ENCODE measurements at places on chromosomes 1 and 21.

GRCh38 chr21:45517249-45518065 is 24.8 kb downstream of the SLC19A1 start:
- no peak for DNase-seq

DNA sequence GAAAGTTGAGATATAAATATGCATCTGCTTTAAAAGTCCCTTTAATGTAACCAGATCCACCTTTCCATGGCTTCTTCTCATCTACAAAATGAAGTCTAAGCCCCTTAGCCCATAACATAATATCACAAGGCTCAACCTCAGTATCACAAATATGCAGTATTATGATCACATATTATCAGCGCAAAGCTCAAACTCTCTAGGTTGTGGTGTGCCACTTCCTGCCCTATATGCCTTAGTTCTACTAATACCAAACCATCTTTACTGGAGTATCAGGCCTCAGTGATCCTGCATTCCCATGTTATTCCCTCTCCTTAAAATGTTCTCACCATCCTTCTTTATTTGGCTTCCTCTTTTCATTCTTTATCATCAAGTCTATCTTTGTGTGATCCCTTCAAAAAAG is 301.8 kb downstream of the NEGR1 start:
- DNase-seq = no peak

- no peak for DNase-seq
Observed at GRCh38 chr1:78622548-78622947, 2.3 kb downstream of the IFI44L start.

- DNase-seq = no peak
Observed at GRCh38 chr1:170213596-170213995, 67.8 kb downstream of the NTMT2 start.

DNA sequence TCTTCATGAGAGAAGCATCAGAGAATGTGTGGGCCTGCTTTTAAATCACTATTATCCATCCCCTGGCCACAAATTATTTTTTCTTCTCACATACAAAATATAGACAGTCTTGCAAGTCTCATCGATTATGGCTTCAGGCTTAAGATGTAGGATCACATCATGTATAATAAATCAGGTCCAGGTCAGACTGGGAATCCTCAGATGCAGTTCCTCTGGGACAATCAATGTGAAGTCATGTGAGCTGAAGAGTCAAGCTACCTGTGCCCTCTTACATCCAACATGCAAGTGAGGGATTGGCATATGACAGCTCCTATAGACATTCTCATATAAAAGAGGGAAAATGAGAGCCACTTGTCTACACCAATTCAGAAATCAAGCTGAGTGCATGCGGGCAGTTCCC is 631.8 kb downstream of the PTPRU start:
- DNase-seq = no peak

GRCh38 chr1:27656157-27656893 is 15.7 kb downstream of the IFI6 start:
- DNase-seq = no peak

DNA sequence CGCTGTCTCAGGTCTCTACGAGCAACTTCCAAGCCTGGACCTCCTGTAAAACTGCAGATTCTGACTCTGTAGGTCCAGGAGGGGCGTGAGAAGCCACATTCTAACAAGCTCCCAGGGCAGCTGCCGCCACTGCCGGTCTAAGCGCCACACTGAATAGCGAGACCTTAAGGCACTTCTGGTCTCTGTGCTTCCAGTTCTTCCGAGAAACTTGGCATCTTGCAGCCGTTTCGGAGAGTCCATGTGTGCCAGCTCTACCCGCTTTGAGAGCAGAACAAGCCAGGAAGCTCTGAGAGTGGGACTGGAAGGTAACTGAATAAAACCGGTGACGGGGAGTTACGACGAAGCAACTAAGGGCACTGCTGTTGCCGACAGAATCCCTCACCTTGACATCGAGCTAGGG is 12.5 kb downstream of the AGT start:
- DNase-seq = no peak

DNA sequence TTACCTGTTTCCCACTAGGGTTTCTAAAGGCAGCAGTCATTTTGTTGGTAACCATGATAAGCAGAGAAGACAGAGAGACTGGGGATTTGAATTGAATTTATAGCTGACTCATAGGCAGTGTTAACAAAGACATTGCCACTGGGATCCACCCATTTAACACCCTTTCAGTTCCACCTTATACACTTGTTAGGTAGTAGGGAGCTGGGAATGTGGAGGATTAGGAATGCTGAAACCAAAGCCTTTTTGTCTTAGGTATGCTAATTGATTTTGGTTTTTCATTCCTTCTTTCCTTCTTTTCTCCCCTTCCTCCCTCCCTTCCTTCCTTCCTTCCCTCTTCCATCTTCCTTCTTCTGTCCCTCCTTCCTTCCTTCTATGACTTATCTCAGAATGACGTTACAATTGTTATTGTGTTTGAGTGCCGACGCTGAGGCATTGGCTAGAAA is 7.5 kb upstream of the EVI5 start:
- no peak for DNase-seq

DNA sequence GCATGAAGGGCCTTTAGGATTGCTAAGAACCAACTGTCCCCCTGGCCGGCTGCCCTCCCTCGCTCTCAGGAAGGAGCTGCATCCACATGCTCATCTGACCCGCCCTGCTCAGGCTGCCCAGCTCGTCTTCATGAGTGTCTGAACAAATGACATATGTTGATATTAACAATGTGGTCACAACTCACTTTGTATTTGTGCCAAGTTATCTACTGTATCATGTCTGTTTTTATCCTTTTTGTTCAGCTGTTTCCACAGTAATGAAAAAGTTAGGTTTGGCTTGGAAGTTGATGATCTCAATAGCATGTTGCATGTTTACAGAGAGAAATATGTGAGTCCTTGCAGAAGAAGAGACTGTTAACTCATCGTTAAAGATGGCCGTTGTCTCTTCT is 75.1 kb downstream of the PHTF1 start:
- no peak for DNase-seq

DNA sequence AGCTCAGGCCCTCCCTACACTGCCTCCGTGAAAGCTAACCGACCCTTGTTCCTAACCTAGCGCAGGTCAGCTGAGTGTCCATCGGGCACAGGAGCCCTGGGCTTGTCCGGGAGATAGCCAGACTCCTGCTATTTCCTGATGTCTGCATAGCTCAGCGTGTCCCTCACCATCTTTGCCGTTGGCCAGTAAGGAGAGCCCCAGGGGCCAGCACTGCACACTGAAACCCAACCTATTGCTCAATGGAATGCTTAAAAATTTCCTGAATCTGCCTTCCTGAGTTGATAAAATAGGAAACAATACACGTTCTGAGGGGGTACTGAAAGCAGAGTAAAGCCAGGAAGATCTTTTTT is 2.2 kb downstream of the RUNX1 start:
- no peak for DNase-seq

DNA sequence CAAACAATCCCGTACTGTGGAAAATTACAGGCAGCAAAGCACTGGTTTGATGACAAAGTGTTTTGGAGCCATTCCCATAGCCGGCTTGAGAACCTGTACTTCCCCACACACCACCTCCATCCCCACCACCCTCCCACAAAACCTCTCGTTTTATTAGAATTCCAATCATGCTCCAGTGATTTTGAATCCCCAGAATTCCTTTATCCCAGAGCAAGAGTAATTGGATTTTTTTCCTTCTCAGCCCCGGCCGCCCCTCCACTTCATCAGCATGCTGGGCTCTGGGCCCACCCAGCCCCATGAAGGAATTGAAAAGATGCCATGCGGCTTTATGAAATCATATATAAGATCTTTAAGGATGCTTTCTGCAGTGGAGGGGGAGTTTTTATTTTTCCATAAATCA is 136.6 kb downstream of the OMA1 start:
- no peak for DNase-seq

DNA sequence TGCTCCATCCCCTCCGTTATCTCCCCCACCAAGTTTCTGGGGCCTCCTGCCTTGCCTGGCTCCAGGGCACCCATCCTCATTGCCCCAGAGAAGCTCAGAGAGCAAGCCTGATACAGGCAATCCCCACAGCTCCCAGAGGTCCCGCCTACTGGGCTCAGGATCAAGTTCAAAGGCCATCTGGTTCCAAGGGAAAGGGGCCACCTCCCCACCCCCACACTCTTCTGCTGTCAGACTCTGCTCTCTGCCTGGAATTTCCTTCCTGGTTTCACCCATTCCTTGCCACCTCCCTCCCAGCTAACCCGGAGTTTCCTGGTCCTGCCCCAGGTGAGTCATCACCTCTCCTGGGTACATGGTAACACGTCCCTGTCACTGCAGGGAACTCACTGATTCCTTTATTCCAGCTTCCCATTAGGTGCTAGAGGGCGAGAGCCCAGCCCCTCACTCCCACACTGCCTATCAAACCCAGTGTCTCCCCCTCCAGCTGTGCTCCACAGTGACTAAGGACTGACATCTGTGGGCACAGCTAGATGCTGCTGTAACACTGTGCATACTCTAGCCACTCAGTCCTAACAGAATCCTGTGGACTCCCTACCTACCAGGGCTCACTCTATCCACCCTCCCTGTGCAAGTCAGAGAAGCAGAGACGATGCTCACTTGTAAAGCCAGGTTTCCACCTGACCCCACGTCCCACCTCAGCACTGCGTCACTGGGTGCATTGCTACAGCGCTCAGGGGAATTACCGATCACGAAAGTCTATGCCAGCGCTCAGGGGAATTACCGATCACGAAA is 21.8 kb downstream of the RSPH1 start:
- no peak for DNase-seq

- no peak for DNase-seq
Observed at GRCh38 chr1:19743180-19743579, 56.5 kb downstream of the TMCO4 start.

DNA sequence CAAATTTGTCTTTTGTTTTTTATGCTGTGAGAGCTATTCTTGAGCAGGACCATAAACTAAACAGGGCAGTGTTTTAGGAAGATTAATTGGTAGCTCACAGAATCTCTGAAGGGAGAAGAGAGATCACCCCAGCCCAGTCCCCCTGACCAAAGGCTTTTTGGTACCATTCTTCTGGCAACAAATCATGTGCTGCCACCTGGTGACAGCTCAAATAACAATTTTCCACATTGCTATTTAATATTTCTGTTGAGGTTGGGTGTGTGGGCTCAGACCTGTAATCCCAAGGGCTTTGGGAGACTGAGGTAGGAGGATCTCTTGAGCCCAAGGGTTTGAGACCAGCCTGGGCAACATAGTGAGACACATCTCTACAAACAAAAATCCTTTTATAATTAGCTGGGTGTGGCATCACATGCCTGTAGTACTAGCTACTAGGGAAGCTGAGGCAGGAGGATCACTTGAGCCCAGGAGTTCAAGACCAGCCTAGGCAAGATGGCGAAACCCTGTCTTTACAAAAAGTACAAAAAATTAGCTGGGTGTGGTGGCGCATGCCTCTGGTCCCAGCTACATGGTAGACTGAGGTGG is 2.2 kb upstream of the TESK2 start:
- DNase-seq = peak; percentile 53

DNA sequence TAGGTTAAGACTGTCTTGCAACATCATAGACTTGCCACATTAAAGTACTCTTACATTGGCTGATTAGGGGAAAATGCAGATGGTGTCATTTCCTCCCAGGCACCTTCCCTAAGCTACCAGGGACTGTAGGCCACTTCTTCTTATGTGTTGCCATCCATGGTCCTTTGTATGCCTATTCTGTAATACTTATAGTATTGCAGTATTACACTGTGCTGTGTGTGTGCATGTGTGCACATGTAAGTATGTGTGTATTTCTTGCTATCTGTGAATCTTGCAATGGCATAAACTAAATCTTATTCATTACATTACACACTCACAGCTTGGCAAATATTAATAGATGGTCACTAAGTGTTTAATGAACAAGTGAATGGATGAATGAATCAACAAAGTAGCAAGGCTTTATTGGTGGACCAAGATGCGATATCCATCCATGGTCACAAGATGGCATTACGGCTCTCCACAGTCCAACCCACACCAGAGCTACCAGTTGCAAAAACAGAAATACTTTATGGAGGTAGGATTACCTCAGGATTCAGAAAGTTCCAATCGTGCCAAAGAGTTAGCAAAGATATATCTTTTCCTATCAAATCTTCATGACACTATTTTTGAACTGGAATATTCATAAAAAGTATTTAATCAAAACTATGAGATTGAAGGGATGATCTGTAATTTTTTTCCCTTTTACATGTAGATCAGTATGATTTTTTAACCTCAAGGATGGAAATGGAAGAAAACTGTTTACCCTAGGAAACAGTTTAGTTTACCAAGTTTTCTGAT is 160.2 kb downstream of the DENND1B start:
- DNase-seq = no peak

DNA sequence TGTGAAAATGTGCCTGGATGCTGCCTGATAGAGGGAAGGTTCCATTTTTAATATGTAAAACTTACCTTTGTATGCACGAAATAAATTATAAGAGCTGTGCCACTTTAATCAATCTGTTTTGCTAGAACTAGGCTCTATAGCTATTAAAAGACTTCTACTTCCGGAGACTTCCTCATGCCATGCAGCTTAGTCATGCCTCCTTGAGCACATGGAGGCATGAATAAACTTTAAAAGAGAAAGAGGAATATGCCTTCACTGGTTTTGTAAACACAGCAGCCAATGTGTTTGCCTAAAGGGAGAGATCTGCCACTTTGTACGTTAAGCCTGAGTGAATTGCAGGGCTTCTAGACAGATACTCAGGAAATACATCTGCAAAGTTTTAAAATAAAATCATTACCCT is 604.6 kb downstream of the LRRIQ3 start:
- no peak for DNase-seq

GRCh38 chr1:154386643-154387352 is 18.3 kb upstream of the IL6R start:
- DNase-seq = no peak

DNA sequence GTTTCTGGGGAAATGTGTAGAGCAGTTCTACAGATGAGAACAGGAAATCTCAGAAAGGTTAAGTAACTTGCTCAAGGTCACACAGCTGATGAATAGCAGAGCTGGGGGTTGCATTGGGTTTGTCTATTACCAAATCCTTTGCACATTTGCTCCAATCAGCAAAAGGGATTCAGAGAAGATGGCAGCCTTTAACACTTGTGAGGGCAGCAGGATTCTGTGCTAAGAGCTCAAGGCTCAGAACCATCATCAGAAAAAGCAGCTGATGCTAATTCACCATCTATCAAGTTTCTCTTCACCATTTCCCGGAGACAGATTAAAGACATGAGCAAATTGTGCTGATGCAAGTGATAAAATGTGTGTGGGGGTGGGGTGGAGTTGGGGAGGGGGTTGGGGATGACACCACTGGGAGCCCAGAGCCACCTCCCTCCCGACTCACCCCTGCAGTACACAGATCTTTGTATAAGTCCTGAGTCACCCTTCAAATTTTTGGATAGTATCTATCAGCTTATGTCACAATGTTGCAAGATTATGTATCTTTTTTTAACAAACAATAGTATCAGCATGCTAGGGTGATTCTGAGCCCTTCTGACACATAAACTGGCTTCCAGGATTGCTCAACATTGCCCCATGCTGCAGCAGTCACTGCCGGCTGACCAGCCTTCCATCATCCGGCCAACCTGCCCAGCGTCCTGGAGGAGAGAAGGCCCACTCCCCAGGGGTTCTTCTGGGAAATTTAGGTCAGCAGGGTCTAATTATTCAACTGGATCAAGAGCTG is 2.8 kb upstream of the SPSB1 start:
- no peak for DNase-seq

- no peak for DNase-seq
Observed at GRCh38 chr1:33902486-33903209, 38.8 kb downstream of the HMGB4 start.

- DNase-seq = no peak
Observed at GRCh38 chr1:91402023-91402422, 2.6 kb downstream of the HFM1 start.

All from hypothalamus (tissue), 51 donors.